ENCODE measurements at places on chromosomes 16 and 17. TPM values are rescaled to one million over a fixed set of nuclear protein-coding genes. Genes with fewer than 3 reads are reported as not detected.

Gene MAFG
- total RNA-seq, result 26.4 TPM

Gene KRT31
- not detected for total RNA-seq

Gene MYLK3
- 230 TPM for total RNA-seq

Gene KRT13
- total RNA-seq, result not detected

Gene KRTAP4-1
- not detected for total RNA-seq

DNA sequence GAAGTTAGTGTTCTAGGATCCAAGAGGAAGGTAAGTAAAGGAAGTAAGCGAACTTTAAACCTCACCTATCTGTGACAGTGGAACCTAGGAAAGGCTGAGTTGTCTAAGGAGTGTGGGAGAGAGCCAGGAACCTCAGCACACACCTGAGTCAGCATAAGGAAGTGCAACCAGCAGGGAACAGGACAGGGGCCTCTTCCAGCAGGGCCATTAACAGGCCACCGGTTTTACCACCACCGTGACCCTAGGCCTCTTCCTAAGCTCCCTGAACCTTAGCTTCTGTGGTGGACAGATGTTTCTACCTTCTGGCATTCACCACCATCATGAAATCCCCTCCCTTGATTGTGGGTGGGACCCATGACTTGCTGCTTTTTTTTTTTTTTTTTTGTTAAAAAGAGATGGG, 26.7 kb upstream of the GPATCH8 start:
- no peak overlapping the region for H3K27ac ChIP-seq
- H3K4me3 ChIP-seq, result no peak overlapping the region
- DNase-seq, result no peak
- peaks cover 7% of the 10 kb centered on the region for H3K27me3 ChIP-seq
- no peaks in the 10 kb centered on the region for H3K36me3 ChIP-seq

GRCh38 chr16:79712276-79712675, 111.7 kb upstream of the MAF start:
- no peak overlapping the region for H3K27ac ChIP-seq
- DNase-seq, result no peak
- H3K27me3 ChIP-seq, result no peaks in the 10 kb centered on the region
- no peaks in the 10 kb centered on the region for H3K4me1 ChIP-seq

DNA sequence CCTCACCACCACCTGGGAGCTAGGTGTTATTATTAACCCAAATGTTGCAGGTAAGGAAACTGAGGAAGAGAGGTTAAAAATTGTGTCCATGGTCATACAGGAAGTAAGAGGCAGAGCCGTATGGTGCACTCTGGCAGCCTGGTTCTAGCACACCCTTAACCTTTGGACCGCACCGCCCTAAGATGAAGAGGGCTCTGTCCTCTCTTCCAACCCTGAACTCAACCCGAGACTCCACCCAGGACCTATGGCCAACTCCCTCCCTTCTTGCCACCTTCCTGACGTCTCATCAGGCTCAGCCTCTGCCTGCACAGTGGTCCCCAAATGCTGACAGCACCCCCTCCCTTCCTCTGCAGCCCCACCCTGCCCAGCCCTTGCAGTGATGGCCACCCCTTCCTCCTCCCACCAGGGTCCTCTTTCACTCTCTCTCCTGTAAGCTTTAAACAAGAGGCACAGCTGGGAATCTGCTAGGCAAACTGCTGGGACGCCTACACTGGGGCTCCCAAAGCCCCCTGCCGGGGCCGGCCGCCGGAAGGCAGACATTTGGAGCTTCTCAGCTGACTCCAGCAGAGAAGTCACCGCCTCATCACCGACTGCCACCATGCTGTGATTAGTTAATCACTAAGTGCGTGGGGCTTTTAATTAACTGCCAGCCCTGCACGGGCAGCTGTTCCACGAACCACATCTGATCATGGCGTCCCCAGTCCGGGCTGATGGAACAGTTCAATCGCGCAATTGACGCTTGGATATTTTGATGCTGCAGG, 16.7 kb upstream of the C16orf78 start:
- H3K27ac ChIP-seq, result no peak overlapping the region
- no peaks in the 10 kb centered on the region for H3K27me3 ChIP-seq
- H3K4me1 ChIP-seq, result no peaks in the 10 kb centered on the region
- no peak for DNase-seq
- no peaks in the 10 kb centered on the region for H3K36me3 ChIP-seq
- H3K4me3 ChIP-seq, result no peak overlapping the region

GRCh38 chr17:56424005-56424404, 169.5 kb upstream of the NOG start:
- H3K4me1 ChIP-seq, result no peaks in the 10 kb centered on the region
- H3K27me3 ChIP-seq, result peaks cover 8% of the 10 kb centered on the region
- no peak overlapping the region for H3K4me3 ChIP-seq
- no peak for DNase-seq
- no peak overlapping the region for H3K27ac ChIP-seq
- no peaks in the 10 kb centered on the region for H3K36me3 ChIP-seq

- peaks cover 9% of the 10 kb centered on the region for H3K4me1 ChIP-seq
- no peak overlapping the region for H3K27ac ChIP-seq
- H3K36me3 ChIP-seq, result no peaks in the 10 kb centered on the region
- H3K4me3 ChIP-seq, result peak overlapping the region; percentile 77
- H3K27me3 ChIP-seq, result peaks cover 2% of the 10 kb centered on the region
These were observed 664 bp upstream of the NKD1 start for GRCh38 chr16:50547340-50548124.

GRCh38 chr17:68981288-68981687, 26.1 kb upstream of the ABCA8 start:
- no peak overlapping the region for H3K4me3 ChIP-seq
- peak; percentile 51 for DNase-seq
- H3K27ac ChIP-seq, result peak overlapping the region; percentile 51
- H3K27me3 ChIP-seq, result no peaks in the 10 kb centered on the region

DNA sequence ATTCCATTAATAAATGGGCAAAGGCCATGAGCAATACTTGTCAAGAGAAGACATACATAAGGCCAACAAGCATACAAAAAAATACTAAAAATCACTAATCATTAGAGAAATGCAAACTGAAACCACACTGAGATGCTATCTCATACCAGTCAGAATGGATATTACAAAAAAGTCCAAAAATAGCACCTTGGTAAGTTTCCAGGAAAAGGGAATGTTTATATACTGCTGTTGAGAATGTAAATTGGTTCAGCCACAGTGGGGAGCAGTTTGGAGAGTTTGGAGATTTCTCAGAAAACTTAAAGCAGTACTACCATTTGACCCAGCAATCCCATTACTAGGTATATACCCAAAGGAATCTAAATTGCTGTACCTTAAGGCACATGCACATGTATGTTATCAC, 467.7 kb downstream of the CDH11 start:
- no peaks in the 10 kb centered on the region for H3K27me3 ChIP-seq
- no peak for DNase-seq
- no peak overlapping the region for H3K27ac ChIP-seq

- H3K27me3 ChIP-seq, result no peaks in the 10 kb centered on the region
- no peak for DNase-seq
- no peaks in the 10 kb centered on the region for H3K36me3 ChIP-seq
- H3K4me3 ChIP-seq, result no peak overlapping the region
These were observed 173.1 kb downstream of the C16orf78 start for GRCh38 chr16:49546735-49547134.

- H3K4me1 ChIP-seq, result peaks cover 22% of the 10 kb centered on the region
- H3K27ac ChIP-seq, result no peak overlapping the region
- no peaks in the 10 kb centered on the region for H3K36me3 ChIP-seq
- H3K4me3 ChIP-seq, result no peak overlapping the region
- H3K27me3 ChIP-seq, result peaks cover 2% of the 10 kb centered on the region
These were observed 30.1 kb downstream of the CCL4 start for GRCh38 chr17:36133602-36134236.

DNA sequence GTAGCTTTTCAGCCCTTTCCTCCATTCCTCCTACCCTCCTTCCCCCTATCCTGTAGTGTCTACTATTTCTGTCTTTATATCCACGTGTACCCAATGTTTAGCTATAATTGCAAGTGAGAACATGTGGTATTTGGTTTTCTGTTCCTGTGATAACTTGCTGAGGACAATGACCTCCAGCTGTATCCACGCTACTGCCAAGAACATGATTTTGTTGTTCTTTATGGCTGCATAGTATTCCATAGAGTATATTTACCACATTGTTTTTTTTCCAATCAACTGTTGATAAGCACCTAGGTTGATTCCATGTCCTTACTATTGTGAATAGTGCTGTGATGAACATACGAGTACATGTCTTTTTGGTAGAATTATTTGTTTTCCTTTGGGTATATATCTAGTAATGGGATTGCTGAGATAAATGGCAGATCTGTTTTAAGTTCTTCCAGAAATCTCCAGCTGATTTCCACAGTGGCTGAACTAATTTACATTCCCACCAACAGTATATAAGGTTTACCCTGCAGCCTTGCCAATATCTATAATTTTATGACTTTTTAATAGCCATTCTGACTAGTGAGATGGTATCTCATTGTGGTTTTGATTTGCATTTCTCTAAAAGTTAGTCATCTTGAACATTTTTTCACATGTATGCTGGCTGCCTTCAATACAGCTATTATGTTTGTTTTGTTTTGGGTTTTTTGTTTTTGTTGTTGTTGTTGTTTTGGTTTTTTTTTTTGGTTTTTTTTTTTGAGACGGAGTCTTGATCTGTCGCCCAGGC, 10.9 kb upstream of the COPRS start:
- H3K27me3 ChIP-seq, result no peaks in the 10 kb centered on the region
- no peak overlapping the region for H3K4me3 ChIP-seq
- no peaks in the 10 kb centered on the region for H3K4me1 ChIP-seq

- H3K27me3 ChIP-seq, result no peaks in the 10 kb centered on the region
- H3K36me3 ChIP-seq, result no peaks in the 10 kb centered on the region
- peak within 1 kb of the TSS; percentile 76 for H3K27ac ChIP-seq
These were observed at the start of gene HID1 for GRCh38 chr17:74972107-74972972. TSS of gene HID1 (minus strand) at chr17:74972759. CDS start at chr17:74972656, 103 bp downstream.

- no peak overlapping the region for H3K4me3 ChIP-seq
- H3K27ac ChIP-seq, result peak overlapping the region; percentile 54
- no peak for DNase-seq
These were observed 108.1 kb downstream of the IRX3 start for GRCh38 chr16:54178478-54178976.

All from heart left ventricle (tissue), 16 donors.